ENCODE measurements at places on chromosomes 7 and 10. TPM values are rescaled to one million over a fixed set of nuclear protein-coding genes. Genes with fewer than 3 reads are reported as not detected.

The NOS3 gene
- total RNA-seq = 1.1 TPM

The TFPI2 gene
- 218 TPM for total RNA-seq

DNA sequence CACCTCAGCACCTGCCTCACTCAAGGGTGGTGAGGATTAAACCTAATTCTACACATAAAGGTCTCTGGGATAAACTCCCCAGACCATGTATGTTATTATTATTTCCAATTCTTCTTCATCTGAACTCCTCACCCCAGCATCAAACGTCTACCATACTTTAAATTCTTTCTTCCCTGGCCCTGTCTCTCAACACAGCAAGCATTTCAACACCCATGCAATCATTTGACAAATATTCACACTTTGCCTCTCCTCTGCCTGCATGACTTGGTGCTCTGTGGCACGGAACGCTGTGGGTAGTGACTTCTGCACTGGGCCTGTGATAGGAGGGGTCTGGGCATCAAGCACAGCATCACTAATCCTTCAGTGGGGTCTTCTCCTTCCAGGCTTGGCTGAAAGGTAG is 490.8 kb downstream of the TNS3 start:
- H3K4me1 ChIP-seq = no peaks in the 10 kb centered on the region
- H3K27ac ChIP-seq = no peak overlapping the region
- H3K27me3 ChIP-seq = no peaks in the 10 kb centered on the region
- DNase-seq = no peak

DNA sequence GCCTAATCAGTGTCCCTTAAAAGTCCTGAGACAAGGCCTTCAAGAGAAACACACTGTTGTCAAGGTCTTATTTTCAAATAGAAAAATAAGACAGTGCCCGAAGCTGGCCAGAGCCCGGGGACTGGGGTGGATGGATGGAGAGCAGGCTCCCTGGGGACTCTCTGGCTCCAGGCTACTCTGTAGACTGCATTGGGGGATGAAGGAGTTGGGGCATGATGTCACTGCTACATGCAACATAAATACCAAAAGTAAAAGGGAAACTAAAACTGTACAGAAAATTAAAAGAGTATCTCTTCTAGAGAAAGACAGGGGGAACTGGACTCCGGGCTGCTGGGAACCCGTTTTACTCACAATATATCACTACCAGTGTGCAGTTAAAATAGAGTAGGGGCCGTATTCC is 629.8 kb downstream of the KCNMA1 start:
- H3K27me3 ChIP-seq = peaks cover 25% of the 10 kb centered on the region
- no peaks in the 10 kb centered on the region for H3K4me1 ChIP-seq
- H3K4me3 ChIP-seq = no peak overlapping the region
- DNase-seq = no peak
- H3K36me3 ChIP-seq = no peaks in the 10 kb centered on the region

The ASIC3 gene
- total RNA-seq = 13.6 TPM

GRCh38 chr10:53005612-53006345 is 233.2 kb upstream of the MBL2 start:
- H3K36me3 ChIP-seq = no peaks in the 10 kb centered on the region
- H3K4me3 ChIP-seq = no peak overlapping the region
- H3K27ac ChIP-seq = no peak overlapping the region
- peaks cover 6% of the 10 kb centered on the region for H3K4me1 ChIP-seq
- DNase-seq = no peak
- H3K27me3 ChIP-seq = no peaks in the 10 kb centered on the region

The CC2D2B gene
- total RNA-seq = not detected

The OR2A5 gene
- total RNA-seq = not detected

- H3K36me3 ChIP-seq = no peaks in the 10 kb centered on the region
- no peaks in the 10 kb centered on the region for H3K27me3 ChIP-seq
- H3K4me1 ChIP-seq = no peaks in the 10 kb centered on the region
- H3K27ac ChIP-seq = no peak overlapping the region
- H3K4me3 ChIP-seq = no peak overlapping the region
Measured at GRCh38 chr10:8473205-8473604, 418.7 kb downstream of the GATA3 start.

Data from Calu3 (cell line).